Stimulated activated CD4-positive, alpha-beta T cell treated with anti-CD3 and anti-CD28 coated beads, Interleukin-15, amount 100 ng/mL, for 24 hours (primary cell): ENCODE measurements at places on chromosomes 11 and 22.

DNA sequence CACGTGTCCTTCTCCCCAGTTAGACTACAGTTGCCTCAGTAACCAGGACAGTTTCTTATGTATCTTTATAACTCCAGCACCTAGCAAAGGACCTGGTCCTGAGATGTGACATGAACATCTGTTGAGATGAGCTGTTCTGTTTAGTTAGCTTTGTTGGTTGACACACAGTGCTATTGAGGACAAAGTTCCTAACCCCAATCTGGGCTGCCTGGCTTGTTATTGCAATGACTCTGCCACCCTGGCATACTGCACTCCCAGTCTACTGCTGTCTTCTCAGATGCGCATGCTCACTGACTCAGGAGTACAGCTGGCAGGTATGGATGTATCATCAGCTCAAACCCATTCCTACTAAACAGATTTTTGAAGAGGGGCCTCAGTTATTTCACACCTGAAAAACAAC, 7.4 kb downstream of the DESI1 start:
- no peak for DNase-seq

DNA sequence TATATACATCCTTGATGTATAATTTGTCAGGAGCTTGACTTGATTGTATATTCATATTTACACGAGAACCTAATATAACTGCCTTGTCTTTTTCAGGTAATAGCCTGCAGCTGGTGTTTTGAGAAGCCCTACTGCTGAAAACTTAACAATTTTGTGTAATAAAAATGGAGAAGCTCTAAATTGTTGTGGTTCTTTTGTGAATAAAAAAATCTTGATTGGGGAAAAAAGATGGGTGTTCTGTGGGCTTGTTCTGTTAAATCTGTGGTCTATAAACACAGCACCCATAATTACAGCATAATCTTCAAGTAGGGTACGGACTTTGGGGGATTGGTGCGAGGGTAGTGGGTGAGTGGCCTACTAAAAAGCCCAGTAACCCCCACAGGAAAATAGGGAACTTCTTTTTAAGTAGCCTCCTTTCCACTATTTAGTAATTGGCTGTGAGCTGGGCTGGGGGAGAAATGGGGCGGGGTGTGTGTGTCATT, 7.5 kb downstream of the MALAT1 start:
- DNase-seq: no peak

DNA sequence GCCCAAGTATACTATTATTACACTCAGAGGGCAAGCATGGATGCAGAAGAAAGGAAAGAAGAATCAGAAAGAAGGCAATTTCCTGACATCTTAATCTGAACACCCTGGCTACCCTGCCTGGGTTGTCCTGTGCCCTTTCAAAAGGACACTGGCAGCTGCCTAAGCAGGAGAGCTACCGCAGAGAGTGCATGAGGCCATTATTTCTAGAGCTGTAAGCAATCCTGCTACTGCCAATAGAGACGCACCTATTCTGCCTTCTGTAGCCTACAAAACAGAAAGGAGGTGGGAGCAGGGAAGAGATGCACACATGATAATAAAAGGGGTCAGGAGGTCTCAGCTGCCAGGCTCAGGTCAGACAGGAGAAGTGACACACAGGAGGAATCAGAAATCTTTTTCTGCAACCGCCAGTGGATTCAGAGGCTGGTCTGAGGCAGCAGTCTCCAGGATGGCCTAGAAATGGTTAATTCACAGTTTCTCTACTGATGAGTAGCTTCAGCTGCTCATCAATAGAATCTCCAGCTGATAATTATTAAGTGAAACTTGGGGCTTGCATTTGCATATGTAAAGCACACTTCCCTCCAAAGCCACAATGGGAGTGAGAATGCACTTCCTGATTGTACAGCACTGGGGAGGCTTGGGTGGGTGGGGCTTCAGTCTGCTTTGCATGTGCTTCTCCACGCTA, 253.9 kb downstream of the LARGE1 start:
- DNase-seq: no peak

DNA sequence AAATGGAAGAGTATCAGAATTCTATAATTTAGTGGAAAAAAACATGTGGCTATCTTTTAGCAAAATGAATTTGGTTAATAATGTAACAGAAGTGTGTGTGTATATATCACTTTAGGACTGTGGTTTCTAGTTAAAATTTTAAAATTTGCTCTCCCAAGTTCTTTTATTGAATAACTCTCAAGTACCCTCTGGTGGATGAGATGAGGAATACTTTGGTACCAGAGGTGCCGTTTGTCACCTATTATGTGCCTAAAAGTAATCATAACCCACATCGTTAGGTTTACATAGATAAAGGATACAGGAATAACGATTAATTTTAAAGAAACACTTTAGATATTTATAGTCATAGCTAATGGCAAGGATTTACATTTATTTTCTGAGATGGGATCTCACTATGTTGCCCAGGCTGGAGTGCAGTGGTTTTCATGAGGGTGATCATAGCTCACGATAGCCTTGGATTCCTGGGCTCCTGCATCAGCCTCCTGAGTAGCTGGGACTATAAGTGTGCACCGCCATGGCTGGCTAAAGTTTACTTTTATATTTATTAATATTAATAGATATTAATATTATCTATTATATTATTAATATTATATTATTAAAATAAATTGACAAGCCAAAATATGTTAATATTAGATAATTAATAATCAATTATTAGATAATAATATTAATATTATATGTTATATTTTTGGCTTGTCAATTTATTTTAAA, 66.7 kb upstream of the CAPRIN1 start:
- no peak for DNase-seq

DNA sequence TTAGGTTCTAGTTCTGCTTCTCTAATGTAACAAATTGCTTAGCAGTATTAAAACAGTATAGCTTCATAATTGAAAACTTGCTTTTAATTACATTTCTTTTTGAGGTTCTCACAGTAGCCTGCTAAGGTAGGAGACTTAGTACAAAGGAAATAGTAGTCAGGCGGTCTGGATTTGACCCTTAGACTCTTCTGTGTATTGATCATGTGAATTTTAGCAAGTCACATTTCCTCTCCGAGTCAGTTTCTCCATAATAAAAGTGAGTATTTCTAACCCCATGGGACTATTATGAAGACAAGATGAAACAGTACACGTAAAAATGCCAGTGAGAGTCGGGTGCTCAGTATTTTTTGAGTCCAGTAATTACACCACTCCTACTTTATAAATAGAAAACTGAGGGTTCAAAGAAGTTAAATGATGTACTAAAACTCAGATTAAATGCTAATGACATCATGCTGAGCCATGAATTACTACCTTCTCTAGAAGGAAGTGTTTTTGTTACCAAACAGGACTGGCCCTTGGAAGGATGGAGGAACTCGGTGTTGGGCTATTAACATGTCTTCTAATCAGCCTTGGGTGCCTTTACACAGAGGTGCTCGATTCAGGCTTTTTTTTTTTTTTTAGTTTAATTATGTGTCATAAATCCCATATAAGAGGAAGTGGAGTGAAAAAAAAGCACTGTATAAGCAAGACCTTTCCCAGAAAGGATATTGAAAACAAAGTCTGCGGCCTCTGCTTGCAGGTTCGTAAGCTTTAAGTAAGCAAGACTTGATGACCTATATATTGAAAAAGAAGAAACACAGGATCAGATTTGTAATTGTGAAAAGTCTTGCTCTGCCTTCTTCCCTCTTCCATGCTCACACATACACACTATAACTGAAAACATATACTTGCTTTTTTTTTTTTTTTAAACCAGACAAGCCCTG, 109.0 kb downstream of the EMSY start:
- no peak for DNase-seq
